ENCODE measurements at places on chromosomes 2 and 18.

DNA sequence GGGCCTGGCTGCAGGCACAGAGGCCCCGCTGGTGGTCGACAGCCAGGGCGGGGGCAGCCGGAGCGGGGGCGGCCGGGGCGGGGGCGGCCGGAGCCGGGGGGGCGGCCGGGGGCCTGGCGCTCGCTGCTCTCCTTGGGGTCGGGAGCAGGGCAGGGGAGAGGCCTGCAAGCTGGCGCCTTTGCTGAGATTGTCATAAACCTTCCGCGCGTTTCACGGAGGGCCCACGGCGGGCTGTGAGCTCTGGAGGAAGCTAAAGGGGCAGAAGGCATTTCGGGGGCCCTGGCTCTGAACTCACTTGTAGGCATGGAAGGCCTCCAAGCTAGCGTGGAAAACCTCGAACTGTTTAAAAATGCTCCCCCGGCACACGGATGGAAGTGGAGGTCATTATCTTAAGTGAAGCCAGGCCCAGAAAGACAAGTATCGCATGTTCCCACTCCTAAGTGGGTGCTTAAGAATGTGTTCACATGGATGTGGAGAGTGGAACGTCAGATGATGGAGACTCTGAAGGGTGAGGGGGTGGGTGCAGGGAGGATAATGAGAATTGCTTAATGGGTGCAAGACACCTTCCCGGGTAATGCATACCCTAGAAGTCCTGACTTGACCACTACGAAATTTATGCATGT, 629 bp downstream of the PRELID3A start:
- no peak for DNase-seq

- peak; percentile 90 for DNase-seq
These were observed 54.9 kb downstream of the DSC3 start for GRCh38 chr18:30987467-30988241.

DNA sequence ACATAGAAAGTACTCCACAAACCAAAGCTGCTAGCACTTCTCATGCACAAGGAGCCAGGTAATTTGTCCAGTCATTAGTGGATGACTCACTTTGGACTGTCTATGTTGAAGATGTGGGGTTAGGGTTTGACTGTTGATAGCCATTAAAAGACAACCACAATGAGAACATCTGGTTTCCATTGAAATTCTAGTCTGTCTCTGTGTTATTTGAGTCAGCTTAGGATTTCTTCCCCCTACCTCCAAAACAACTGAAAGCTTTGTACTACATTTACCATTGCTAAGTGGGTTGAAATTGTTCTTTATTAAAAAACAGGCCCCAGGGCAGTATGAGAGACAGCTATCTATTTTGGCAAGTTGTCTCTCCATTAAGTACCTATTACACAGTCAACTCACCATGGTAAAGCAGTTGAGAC, 50.2 kb upstream of the ANKRD44 start:
- no peak for DNase-seq

- no peak for DNase-seq
These were observed 1389.1 kb upstream of the TMEFF2 start for GRCh38 chr2:193583638-193584400.

DNA sequence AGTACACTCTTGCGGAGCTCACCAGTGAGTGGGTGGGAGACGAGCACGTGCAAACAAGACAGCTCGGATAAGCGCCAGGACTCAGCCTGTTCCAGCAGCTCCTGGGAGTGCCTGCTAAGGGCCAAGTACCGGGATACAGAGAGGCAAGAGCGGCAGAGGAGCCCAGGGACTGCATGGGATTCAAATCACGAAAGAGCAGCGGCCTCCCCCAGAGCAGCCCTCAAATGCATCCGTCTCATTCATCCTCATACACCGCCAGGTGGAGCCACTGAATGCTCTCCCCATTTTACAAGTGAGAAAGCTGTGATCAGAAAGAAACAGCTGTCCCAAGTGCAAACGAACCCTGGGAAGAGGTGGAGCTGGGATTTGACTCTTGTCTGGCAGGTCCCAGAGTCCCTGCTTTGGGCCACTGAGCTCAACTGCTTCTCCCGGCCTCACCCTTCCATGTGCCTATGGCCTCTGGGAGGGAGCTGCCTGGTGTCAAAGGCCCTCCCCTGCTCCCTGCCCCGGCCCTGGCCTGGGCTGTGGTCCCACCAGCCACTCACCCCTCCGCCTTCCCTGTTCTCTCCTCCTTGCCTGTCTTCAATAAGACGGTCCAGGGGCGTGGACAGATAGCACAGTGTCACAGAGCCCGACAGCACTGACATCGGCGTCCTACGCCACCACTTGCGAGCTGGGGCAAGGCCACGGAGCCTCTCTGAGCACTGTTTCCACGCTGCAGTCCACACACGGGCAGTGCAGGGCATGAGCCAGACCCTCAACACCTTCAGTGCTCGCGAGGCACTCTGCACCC, 72.8 kb upstream of the TAF1B start:
- peak; percentile 67 for DNase-seq

DNA sequence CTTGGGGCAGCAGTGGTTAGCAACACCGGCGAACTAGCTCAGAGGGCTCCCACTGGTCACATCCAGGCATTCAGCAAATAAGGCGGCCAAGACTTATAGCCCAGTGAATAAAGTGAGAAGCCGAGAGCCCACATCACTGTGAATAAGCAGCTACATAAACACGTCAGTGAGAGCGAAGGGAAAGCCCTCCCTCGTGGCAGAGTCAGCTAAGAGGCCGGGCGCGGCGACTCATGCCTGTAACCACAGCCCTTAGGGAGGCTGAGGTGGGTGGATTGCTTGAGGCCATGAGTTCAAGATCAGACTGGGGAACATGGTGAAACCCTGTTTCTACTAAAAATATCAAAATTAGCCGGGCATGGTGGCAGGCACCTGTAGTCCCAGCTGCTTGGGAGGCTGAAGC, 5.2 kb downstream of the D2HGDH start:
- DNase-seq: no peak

DNA sequence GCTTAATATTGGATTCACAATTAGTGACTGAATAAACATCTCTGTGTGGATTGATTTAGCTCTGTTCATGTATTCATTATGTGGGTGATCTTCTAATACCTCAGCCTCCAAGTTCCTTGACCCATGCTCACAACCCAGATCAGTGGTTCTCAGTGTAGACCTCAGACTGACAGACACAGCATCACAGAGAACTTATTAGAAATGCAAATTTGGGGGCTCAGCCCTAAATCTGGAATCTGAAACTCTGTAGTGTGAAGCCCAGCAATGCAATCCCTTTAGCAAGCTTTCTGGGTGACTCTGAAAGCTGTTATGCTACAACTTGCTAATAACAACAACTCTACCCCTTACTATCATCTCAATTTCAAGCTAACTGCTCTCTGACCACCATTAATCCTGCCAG, 273.1 kb upstream of the FANCL start:
- no peak for DNase-seq

- no peak for DNase-seq
These were observed 27.1 kb downstream of the RRM2 start for GRCh38 chr2:10149635-10150034.

DNA sequence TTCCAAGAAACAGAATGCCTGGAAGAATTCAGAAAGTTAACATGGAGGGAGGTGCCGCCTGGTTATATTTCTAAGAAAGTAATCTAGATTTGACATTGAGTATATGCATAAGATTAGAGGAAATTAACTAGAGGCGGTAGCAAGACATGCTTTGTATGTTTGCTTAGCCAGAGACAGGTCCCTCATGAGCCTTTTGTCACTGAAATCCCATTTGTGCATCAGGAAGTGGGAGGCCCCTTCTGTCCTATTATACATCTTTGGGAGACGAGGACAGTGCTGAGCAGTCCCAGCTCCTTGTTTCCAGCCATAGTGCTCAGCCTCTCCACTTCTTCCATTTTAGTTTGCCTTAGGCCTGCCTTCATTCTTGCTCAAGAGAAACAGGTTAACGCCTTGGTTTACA, 115.4 kb upstream of the LHCGR start:
- no peak for DNase-seq

- DNase-seq: no peak
These were observed 38.6 kb upstream of the SH3BP4 start for GRCh38 chr2:234913208-234913626.

DNA sequence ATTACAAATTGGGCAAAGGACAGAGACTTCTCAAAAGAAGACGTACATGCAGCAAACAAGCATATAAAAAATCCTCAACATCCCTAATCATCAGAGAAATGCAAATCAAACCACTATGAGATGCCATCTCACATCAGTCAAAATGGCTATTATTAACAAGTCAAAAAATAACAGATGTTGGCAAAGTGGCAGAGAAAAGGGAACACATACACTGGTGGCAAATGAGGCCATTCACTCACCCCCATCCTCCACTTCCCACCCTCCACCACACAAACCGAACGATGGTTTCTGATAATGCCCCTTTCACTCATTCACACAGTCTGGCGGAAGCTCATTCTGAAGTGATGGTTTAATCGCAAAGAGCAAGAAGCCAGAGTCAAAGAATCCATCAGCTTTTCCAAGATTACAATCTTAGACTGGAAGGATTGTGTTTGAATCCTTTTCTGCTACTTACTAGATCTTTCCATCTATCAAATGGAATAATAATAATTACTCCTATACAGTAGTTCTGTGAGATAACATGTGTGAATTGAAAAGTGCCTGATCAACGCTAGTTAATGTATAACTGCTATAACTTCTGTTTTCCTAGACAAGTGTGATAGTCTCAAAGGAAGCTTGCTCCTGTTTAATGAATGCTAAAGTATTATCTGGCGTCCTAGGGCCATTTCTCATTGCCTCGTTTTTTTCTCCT, 16.9 kb upstream of the CD28 start:
- no peak for DNase-seq

- DNase-seq: no peak
These were observed 383.9 kb downstream of the ARHGAP15 start for GRCh38 chr2:143513081-143513480.

- peak; percentile 27 for DNase-seq
These were observed 24.4 kb downstream of the MPHOSPH10 start for GRCh38 chr2:71154798-71155197.

DNA sequence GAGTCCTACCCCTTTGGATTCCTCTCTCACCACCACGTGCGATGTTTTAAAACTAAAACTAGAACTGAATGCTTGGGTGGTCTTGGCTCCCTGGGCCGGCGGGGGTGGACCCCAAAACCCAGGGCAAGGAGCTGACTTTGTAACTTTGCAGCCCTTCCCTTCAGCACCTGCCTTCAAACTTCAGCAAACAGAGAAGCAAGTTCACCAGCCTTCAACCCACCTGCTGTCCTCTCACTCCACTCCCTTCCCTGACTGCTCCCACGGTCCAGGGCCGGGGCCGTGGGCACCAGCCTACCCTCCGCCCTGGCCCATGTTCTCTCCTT, 54.5 kb downstream of the COL6A3 start:
- no peak for DNase-seq

- no peak for DNase-seq
These were observed 43.7 kb upstream of the TWIST2 start for GRCh38 chr2:238803996-238804870.

DNA sequence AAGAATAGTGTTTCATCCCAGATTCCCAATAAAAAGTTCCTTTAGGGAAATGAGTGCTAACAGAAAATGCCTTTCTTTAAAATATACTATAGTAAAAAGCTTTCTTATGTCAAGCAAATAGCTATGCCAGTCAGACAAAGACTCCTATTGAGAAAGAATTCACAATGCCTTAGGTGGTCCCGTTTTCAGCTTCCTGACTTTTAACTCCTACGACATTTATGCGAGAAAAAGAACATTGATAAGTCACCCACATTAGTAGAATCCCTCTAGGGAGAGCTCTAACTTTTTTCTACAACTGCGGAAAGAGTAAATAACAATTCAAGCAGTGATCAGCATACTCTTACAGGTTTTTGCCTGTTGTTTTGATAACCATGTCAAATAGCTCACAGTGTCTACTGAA, 750.8 kb upstream of the ACVR2A start:
- no peak for DNase-seq

GRCh38 chr2:17912266-17912691, 33.8 kb downstream of the KCNS3 start:
- no peak for DNase-seq

DNA sequence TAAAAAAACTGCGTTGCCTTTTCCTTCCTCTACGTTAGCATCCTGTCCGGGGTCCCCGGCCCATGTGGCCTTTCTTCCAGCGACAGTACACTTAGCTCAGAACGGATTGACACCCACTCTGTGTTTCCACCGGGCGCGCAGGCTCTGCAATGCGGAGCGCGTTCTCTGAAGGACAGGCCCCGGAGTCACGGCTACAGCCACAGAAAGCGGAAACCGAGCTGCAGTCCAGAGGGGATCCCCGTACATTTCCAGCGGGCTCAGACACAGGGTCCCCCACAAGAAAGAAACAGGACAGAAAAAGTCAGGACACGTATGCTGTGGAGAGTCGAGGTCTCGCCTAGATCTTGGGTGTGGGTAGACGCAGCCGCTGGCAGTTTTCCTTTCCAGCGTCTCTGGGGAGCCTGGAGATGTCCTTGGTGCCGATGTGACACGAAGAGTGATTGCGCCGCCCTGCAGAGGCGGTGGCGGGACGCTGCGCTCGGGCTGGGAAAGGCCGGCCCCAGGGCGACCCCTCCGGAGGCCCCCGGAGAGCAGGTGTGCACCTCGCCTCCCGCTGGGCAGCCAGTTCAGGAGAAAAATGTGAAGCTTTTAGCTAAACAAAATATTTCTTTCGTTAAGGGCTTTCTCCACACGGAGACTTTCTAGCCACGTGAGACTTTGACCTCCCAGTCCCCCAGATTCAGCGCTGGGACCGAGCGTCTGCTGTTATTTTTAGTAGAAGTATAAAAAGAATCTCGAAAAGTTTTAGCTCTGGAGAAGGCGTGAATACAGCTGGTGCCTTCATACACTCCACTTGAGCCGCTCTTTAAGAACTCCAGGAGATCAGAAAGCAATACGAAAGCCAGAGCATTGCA, 1.3 kb upstream of the ACKR3 start:
- DNase-seq: peak; percentile 47

DNA sequence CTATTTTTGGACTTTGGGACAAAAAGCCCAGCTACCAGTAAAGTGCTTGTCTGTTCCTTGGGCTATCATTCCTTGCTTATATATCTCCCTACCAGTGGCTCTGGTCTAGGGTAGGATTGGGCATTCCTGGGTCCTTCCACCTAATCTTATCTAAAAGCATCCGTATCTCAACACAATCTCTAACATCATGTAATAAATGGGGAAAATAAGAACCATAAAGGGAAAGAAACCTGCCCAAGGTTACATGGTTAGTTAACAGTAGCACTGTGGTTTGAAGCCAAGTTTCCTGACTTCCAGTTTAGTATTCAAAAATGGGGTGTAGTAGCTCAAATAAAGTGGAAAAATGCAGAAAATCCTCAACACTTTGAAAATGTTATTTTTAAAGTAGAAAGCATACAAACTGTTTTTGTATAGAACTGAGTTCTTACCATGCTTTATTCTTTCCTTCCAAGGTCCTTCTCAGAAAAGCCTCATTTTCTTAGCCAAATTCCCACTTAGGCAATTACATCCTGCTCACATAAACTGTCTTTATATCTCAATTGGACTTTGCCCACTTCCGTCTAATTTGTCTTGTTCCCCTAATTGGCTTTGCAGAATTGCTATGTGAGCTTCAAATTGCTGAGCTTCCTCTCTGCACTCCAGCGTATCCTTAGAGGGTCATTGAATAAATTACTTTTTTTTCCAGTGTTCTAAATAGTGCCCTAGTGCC, 273.1 kb upstream of the UBE2E3 start:
- no peak for DNase-seq
